Activated naive CD8-positive, alpha-beta T cell treated with anti-CD3 and anti-CD28 coated beads, Interleukin-2, amount 10 ng/mL, durations not matched to agents 7 days and 5 days (primary cell): ENCODE measurements at places on chromosomes 6 and 20. TPM values are rescaled to one million over a fixed set of nuclear protein-coding genes. Genes with fewer than 3 reads are reported as not detected.

DNA sequence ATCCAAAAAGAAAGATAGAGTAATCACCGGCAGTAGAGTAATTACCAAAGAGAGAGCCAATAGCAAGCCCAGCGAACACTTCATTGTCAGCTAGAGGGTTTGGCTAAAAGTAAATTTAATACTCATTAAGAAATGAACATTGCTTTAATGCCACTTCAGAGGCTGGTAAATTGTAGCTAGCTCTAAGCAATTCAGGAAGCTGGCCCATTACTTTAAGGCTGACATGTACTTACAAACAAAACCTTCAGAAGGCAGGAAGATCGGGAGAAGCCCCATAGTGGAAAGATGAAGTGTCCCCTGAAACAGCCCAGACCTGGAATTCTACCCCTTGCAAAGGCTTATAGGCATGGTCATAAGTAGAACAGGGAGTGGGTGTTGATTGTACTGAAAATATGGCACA, 396.6 kb upstream of the ID4 start:
- H3K27ac ChIP-seq = no peak overlapping the region
- DNase-seq = no peak
- H3K4me3 ChIP-seq = no peak overlapping the region
- no peaks in the 10 kb centered on the region for H3K36me3 ChIP-seq
- H3K4me1 ChIP-seq = no peaks in the 10 kb centered on the region

DNA sequence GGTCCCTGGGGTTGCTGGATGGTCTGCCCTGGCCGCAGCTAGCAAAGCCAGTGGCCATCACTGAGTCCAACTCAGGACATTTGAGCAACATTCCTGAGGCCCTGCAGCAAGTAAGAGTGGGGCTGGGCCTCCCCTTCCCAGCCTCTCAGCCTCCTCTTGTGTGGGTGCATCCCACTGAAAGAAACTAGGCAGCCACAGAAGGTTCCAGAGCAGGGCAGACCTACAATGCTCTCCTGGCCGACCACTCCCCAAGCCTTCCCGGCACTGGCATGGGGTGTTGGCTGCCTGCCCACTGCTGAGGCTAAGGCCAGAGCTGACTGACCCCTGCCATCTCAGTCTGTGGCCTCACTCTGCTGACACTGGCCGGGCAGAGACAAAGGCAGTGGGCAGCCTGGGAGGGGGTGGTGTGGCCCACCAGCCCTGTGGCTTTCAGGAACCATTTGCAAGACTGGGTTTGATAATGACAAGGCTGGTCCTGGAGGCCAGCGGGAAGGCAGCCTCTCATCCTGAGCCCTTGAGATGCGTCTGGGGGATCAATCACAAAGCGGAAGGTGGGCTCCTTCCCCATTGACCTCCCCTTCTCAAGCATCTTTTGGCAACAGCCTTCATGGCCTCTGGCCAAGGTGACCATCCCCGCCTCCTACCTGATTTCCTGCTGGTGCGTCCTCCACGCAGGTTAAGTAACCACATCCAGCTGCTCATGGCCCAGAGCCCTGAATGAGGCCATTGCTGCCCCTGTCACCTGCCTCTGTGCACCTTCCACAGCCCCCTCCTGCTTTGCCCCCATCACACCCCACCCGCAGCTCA, 9.6 kb downstream of the DLGAP4 start:
- H3K4me3 ChIP-seq = no peak overlapping the region
- DNase-seq = peak; percentile 20
- H3K4me1 ChIP-seq = peaks cover 2% of the 10 kb centered on the region

- H3K27me3 ChIP-seq = peaks cover 54% of the 10 kb centered on the region
- peak; percentile 29 for DNase-seq
- H3K27ac ChIP-seq = no peak overlapping the region
- peaks cover 22% of the 10 kb centered on the region for H3K4me1 ChIP-seq
- H3K4me3 ChIP-seq = peak overlapping the region; percentile 69
- no peaks in the 10 kb centered on the region for H3K36me3 ChIP-seq
These were observed 149.7 kb downstream of the PRL start for GRCh38 chr6:22146931-22147701.

DNA sequence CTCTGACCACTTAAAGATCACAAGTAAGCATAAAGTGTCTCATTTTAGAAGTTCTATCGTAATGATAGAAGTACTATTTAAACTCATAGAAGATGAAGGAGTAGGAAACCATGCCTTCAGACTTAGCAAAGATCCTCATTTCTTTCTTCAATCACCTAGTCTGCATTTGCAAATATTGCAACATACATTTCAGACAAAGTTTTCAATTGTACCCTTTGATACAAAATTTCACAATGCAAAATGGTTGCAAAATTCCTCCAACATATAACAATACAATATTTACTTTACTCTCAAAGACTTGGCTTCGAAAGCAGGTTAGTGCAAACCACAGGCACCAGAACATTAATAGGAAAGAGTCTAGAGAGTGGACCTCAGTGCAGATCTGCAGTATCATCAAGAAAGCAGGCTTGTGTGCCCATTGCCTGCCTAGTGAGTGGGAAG, 16.1 kb upstream of the ROS1 start:
- no peak for DNase-seq
- H3K4me3 ChIP-seq = no peak overlapping the region
- no peaks in the 10 kb centered on the region for H3K36me3 ChIP-seq
- H3K4me1 ChIP-seq = no peaks in the 10 kb centered on the region

The GRIK2 gene
- 0.14 TPM for total RNA-seq

The ESR1 gene
- 0.94 TPM for total RNA-seq

GRCh38 chr20:33261465-33261864, 21.5 kb upstream of the BPIFB1 start:
- H3K27me3 ChIP-seq = peaks cover 40% of the 10 kb centered on the region
- H3K27ac ChIP-seq = no peak overlapping the region
- H3K4me3 ChIP-seq = no peak overlapping the region
- H3K4me1 ChIP-seq = peaks cover 3% of the 10 kb centered on the region

DNA sequence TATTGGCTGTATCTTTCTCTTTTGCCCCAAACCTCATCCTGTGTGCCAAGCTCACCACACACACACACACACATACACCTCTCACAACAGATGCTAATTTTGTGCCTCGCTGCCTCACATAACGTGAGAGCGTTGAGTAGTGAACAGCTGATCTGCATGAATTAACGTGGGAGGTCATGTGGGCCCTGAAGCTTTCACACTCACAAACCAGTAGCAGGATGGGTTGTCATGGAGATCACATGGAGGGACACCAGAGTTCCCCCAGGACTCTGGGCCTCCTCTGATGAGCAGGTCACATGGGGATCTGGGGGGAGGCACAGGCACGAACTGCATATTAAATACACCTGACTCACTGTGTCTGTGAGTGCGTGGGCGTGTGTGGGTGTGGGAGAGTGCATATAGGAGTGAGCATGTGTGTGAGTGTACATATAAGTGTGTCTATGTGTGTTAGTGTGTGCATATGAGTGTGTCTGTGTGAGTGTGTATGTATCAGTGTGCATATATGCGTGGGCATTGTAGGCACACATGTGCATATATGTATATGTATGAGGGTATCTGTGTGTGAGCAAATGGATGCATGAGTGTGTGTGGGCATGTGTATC, 62.7 kb upstream of the SULF2 start:
- no peaks in the 10 kb centered on the region for H3K36me3 ChIP-seq
- H3K27me3 ChIP-seq = no peaks in the 10 kb centered on the region
- H3K27ac ChIP-seq = no peak overlapping the region
- DNase-seq = no peak
- H3K4me1 ChIP-seq = peaks cover 6% of the 10 kb centered on the region
- no peak overlapping the region for H3K4me3 ChIP-seq

The ARFGEF3 gene
- 0.28 TPM for total RNA-seq
